ENCODE measurements at places on chromosomes 6 and 20. TPM values are rescaled to one million over a fixed set of nuclear protein-coding genes. Genes with fewer than 3 reads are reported as not detected.

Gene PRIM2
- 36.9 TPM for total RNA-seq

Gene DDRGK1
- total RNA-seq = 69.2 TPM

Gene ABHD16B
- total RNA-seq = not detected

Gene FABP7
- total RNA-seq = not detected

Gene APOBEC2
- total RNA-seq = not detected

Gene PACRG
- not detected for total RNA-seq

Gene SRMS
- total RNA-seq = not detected

Gene COL12A1
- total RNA-seq = not detected

Gene TAGAP
- total RNA-seq = 38.1 TPM
